Activated naive CD4-positive, alpha-beta T cell treated with Interleukin-2 at 50 U/mL for 16 hours (primary cell): ENCODE measurements at places on chromosomes 4 and X.

DNA sequence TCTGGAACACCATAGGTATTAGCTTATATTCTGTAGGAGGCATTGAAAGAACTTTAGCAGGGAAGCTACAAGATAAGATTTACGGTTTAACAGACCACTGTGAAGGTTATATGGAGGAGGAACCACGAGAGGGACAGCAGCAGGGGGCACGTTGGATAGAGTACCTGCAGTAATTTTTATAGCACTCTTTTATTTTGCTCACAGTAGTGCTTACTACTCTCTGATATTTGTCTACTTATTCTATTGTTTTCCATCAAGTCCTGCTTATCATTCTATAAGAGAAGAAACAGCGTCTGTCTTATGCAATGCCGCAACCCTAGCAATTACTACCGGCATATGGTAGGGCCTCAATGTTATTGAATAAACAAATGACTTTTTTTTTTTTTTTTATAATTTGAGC is 122.5 kb downstream of the PCDH7 start:
- DNase-seq, result no peak

DNA sequence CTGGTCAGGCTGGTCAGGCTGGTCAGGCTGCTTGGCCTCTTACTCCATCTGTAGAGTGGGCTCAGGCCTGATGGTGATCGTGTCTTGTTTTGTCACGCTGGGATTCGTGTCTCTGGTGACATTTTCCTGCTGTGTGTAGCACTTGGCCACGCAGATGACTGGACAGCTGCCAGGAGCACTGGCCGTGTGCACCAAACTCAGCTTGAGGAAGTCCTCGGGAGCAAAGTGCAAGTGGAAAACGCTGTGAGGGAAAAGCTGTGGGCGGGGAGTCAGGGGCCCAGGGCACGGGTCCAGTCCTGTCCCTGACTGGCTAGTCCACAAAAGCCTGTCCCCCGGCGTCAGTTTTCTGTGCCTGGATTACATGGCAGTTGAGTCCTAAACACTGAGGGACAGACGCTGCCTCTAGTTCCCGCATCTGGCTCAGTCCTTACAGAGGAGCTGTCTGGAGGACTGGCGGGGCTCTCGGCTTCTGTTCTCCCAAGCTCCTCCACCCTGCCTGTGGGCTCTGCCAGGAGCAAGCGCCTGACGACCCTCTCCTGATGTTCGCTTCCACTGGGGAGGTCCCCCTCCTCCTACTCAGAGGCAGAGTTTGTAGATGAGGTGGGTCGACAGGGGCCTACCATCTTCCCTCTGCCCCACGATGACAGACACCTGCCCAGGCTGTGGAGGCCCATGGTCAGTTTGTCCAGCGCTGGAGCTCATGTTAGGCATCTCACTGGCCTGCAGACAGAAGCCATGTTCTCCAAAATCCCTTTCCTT is 35.9 kb upstream of the GRPEL1 start:
- DNase-seq, result no peak

DNA sequence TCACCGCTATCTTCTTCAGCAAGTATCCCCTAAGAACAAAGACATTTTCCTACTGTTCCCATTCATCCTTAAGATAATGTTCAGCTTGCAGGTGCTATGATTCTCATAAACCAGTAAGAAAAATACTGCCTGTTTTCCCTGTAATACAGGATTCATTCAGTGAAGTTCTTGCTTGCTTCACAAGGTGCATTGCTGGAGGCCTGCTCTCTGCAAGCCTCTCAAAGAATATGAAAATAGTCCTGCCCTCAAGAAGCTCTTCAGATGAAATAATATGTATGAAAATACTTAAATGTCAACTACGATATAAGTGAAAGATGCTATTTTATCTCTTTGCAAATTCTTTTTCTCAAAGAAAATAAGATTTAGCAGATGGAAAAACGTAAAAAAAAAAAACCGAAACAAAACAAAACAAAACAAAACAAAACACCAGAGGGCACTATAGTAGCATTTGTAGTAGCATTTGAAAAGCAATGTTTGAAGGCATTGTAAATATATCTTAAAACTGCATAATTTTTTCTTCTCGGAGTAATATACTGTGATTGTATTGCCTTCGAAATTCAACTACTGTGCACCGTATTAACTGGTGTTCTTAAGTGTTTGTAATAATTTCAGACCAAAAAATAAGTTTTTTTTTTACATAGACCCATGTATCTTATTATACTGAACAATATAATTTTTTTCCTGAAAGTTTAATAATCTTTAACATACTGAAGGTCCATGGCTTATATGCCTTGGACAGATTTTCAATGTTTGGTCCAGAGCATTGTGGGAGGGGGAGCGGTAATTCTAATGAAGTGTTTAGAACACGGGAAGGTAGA is 26.0 kb downstream of the ADH4 start:
- no peak for DNase-seq

DNA sequence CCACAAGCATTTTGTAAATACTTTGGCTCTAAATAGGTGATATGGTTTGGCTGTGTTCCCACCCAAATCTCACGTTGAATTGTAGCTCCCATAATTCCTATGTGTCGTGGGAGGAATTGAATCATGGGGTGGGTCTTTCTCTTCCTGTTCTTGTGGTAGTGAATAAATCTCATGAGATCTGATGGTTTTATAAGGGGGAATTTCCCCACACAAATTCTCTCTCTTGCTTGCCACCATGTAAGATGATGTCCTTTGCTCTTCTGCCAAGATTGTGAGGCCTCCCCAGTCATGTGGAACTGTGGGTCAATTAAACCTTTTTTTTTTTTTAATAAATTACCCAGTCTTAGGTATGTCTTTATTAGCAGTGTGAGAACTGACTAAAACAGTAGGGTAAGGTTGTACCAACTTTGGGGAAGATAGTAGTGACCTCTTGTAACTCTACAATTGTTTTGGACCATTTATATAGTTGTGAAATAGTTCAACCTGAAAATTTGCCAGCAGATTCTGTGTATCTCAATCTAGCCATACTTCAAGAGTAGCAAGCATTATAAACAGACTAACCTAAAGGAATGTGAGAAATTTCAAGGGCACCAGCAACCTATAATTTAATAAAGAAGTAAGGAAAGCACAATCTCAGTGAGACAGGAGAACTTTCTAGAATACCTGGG is 727.8 kb downstream of the GRID2 start:
- no peak for DNase-seq

GRCh38 chr4:111934314-111934713 is 210.9 kb upstream of the FAM241A start:
- DNase-seq, result no peak

- DNase-seq, result no peak
These were observed 56.3 kb upstream of the LNX1 start for GRCh38 chr4:53647547-53647946.

GRCh38 chr4:185865901-185866328 is 53.9 kb upstream of the SORBS2 start:
- no peak for DNase-seq

- no peak for DNase-seq
These were observed 855.0 kb upstream of the GRID2 start for GRCh38 chr4:91448668-91449330.

DNA sequence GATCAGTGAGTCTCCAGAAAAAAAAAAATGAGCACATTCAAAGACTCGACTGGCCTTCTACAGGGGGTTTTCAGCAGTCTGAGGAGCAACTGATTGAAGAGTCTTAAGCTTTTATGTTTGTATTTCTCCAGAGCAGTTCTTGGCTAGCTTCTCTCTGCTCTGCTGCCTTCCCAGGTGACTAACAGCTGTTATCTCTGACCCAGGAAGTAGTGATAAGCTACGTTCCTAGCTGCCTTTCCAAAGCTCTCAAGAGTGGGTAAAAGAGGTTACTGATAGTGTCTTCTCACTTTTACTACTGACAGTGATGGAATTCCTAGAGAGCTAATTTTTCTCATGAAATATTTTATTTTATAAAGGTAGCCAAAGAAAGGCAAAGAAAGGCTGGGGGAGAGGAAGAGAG is 66.6 kb downstream of the ENOX2 start:
- DNase-seq, result no peak

GRCh38 chrX:30951003-30951402 is 61.9 kb upstream of the TAB3 start:
- no peak for DNase-seq

DNA sequence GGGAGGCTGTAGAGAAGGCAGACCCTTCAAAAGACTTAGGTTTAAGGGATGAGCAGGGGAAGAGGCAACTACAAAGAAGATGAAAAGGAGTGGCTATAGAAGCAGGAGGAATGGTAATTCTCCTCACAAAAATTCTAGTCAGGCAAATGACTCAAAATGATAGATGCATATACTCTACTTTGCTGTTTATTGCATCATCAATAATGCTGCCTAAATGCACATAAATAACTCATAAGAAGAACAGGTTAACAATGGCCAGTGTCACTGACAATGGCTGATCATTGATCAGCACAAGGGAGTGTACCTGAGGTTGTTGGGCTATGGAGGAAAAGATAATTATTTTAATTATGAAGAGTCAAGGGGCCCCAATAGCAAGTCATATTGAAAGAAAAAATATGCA is 184.7 kb upstream of the ETNPPL start:
- no peak for DNase-seq

DNA sequence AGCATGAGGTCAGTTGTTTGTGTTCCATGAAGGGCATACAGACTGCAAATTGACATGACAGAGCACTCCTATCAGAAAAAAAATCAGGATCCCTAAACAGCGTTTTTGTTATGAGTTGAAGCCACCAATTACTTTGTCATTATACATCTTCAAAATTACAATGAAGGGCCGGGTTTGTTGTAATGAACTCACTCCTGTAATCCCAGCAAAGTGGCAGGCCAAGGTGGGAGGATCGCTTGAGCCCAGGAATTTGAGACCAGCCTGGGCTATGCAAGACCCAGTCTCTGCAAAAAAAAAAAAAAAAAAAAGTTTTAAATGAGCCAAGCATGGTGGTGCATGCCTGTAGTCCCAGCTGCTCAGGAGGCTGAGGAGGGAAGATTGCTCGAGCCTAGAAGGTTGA is 3.5 kb upstream of the DCTD start:
- DNase-seq, result no peak

GRCh38 chr4:10346023-10346422 is 111.2 kb downstream of the ZNF518B start:
- no peak for DNase-seq

- no peak for DNase-seq
These were observed 98.5 kb downstream of the UNC5C start for GRCh38 chr4:95450294-95450693.

DNA sequence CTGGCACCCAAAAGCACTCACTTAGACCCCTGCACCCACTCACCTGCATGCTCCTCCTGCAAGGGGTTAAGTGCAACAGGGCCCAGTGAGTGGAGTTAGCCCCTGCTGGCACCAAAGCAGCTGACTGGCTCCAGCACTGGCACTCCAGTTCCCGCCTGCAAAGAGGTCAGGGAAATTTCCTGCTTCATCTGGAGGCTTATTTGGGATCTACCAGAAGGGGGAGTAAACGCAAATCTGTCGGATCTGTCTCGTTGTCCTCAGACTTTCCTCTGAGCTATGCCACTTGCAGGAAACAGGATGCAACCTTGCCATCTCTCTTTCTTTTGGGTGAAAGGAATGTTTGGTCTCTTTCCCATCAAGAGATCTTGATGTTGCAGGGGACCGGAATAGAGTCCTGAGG is 435.6 kb downstream of the PCDH10 start:
- DNase-seq, result no peak

DNA sequence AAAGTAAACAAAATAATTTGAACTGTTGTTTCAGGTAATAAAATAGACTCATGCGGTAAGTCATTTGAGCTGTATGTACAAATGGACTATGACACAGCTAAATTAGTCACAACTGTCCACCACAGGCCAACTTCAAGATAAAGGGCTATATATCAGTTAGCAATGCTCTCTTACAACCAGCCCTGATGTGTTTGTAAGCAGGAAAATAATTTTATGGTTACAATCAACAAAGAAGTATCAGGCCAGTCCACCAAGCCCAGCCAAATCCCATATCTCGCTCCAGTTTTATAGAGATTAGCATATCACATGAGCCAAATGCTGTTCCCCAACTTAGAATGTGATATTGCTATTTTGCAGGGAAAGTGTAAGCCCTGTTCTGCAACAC is 511 bp upstream of the DUSP21 start:
- no peak for DNase-seq

DNA sequence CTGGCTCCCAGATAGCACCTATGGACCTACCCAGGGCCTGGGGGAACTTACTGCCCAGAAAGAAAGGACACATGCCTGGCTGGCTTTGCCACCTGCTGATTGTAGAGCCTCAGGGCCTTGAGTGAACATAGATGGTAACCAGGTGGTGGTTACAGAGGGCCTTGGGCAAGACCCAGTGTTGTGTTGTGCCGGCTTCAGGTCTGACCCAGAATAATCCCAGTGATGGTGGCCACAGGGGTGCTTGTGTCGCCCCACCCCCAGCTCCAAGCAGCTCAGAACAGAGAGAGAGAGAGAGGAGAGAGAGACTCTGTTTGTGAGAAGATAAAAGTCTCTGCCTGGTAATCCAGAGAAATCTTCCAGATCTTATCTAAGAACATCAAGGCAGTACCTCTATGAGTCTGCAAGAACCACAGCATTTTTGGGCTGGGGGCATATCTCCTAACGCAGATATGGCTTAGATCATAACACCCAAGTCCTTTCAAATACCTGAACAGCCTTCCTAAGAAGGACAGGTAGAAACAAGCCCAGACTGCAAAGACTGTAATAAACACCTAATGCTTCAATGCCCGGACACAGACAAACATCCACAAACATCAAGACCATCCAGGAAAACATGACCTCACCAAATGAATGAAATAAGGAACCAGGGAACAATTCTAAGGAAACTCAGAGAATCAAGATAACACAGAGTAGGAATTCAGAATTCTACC is 16.3 kb upstream of the RP2 start:
- no peak for DNase-seq

GRCh38 chr4:184313702-184314659 is 96.3 kb upstream of the ENPP6 start:
- DNase-seq, result no peak

DNA sequence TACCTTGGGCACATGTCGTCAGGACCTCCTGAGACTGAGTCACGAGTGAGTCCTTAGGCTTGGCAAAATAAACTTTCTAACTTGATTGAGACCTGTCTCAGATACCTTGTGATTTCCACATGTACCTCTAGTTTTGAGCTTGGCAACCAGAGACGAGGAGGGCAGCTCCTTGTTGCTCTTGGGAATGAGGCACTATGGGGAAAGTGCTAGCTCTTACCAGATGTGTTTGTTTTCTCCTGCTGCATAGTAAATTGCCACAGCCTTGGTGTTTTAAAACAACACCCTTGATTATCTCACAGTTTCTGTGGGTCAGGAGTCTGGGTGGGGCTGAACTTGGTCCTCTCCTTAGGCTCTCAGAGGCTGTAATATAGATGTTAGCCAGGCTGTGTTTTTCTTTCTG is 59.1 kb upstream of the MAML3 start:
- DNase-seq, result no peak

- DNase-seq, result no peak
These were observed 194.4 kb downstream of the QDPR start for GRCh38 chr4:17317526-17317925.

GRCh38 chr4:34253239-34253638 is 1991.1 kb downstream of the ARAP2 start:
- no peak for DNase-seq

GRCh38 chr4:182531555-182532162 is 288.5 kb downstream of the TENM3 start:
- DNase-seq, result no peak
